Inflammatory macrophage treated with lipopolysaccharide for 1 hour (primary cell): ENCODE measurements at places on chromosomes 12 and 14.

DNA sequence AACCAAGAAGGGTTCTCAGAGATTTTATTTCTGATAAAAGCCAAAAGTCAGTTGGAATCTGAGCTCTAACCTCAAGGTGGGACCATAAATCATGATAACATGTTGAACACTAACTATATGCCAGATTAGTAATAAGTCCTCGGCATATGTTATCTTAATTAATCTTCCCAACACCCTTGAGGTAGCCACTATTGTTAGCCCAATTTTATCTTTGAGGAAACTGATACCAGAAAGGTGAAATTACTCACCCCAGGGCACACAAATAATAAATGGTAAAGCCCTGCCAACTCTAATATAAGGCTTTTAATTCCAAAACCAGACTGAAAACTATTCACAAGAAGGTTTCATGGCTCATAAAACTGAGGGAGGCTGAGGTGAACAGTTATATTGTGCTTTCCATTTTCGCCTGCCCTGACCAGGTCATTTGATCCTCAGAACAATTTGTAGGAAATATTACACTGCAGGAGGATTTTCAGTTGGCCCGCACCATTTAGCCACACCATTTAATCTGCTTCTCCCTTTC, 16.1 kb upstream of the NUAK1 start:
- DNase-seq: no peak

DNA sequence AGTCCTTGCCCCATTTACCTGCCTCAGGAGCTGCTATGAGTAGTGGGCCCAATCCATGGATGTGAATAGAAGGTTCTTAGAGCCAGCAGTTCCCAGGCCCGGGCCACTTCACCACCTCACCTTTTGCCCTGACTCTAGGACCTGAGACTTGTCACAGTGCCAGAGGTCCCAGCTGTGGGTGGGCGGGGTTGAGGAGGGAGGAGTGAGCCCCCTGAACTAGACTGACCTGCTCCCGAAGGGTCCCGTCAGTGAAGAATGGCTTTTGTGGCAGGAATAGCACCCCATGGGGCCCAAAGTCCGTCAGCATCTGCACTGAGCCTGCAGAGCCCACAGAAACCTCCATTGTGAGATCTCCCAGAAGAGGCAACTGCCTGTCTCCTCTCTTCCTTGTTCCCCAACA, 12.9 kb downstream of the ABCD4 start:
- DNase-seq: no peak

DNA sequence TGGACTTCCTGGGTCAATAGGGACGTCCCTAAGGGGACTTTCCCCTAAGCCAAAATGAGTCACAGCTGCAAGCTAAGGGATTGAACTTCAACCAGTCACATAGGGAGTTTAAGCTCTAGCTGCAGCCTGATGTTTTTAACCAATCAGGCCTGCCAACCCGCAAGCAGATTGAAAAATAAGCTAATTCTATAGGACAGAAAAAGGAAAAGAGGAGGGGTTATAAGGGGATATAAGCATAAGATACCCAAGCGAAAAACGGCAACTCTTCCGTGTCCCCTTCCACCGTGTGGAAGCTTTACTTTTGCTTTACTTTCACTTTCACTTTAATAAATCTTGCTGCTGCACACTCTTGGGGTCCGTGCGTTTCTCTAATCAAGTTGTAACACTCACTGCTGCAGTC, 24.4 kb downstream of the ATP23 start:
- no peak for DNase-seq

GRCh38 chr14:24181371-24182077, 7.1 kb downstream of the IPO4 start:
- DNase-seq: no peak

DNA sequence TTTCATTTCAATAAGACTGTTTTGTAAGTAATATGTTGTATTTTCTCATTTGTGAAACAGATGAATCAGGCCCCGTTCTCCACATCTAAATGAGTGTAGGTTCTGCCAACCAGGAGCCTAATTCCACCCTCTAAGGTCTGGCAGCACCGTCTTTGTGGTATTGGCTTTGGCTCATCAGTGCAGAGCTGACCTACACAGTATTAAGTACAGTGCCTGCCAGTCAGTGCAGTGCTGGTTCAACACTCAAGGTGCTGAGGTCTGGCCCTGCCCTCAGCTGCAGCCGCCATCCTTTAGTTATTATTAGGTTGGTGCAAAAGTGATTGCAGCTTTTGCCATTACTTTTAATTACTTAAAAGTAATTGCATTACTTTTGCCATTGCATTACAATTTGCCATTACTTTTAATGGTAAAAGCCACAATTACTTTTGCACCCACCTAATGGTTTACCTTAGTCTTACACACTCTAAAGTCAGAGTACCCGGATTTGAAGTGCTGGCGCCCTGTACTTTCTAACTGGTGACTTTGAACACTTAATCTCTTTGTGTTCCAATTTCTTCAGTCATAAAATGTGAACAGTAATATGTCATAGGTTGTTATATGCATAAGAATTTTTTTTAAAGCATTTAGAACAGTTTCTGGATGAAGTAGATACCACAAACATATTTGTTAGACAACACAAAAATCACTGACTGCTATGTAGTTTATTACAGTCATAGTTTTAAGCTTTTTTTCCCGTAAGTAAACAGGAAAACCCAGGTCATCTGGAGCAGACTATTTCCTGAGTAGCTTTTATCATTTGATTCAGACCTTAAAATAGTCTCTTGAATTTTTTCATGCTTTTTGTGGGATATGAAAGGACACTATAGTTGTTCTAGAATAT, 99.5 kb downstream of the SYNE2 start:
- DNase-seq: no peak

- no peak for DNase-seq
Observed at GRCh38 chr12:13573698-13574321, 377.3 kb downstream of the EMP1 start.

DNA sequence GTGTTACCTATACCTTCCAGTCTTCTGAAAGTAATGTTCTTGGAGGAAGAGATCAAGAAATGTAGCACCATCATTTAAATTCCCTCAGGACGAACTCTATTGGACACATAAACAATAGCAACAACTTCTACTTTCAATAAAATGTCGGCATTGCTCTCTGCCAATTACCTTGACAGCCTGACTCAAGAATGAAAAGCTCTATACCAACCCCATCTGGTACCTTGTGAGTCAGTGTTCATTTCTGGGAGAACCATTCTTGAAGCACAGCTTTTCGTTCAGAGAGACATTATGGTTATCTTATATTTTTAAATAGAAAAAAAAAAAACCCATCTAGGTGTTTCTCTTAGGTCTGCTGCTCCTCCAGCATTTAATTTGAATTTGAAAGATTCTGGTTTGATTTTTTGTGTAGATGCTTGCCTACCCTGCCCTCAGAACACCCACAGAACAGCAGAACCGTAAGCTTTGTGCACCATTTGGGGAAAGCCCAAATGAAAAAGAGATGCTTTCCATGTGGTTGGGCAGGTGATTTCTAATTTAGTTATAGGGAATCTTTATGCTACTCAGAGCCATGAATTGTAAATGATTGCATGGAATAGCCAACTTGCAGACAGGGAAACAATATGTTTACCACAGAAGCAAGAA, 156.0 kb downstream of the SAMD4A start:
- peak; percentile 29 for DNase-seq

- DNase-seq: no peak
Observed at GRCh38 chr12:57434517-57435223, at the start of gene INHBC. TSS of gene INHBC (plus strand) at chr12:57434784. CDS start at chr12:57434887, 103 bp downstream.

GRCh38 chr12:92438641-92439419, 264.0 kb upstream of the PLEKHG7 start:
- DNase-seq: no peak

DNA sequence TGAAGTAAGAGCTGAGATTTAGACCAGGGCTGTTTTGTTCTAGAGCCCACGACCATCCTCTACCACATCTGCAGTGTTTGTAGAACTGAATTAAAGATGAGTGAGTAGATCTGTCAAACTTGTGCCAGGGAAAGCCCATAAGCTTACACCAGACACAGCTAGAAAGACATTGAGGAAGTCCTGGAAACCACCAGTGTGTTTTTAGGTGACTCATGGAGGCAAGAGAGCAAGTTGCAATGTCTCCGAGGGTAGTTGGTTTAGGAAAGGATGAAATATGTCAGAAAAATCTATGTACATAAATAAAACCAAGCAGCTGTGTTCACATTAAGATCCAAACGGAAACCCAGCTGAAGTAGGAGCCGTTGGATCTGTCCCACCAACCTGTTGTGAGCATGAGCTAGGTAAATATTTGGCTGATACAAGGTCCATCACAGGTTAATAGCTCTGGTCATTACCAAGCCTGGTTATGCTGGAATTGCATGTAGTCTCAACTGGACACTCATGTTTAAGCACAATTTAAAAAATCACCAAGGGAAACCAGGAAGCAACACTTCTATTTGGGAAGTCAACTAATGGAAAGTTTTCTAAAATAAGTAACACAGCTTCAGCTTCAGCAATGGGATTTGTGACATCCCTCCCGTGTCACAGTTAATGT, 49.9 kb upstream of the PLEKHG3 start:
- peak; percentile 99 for DNase-seq

DNA sequence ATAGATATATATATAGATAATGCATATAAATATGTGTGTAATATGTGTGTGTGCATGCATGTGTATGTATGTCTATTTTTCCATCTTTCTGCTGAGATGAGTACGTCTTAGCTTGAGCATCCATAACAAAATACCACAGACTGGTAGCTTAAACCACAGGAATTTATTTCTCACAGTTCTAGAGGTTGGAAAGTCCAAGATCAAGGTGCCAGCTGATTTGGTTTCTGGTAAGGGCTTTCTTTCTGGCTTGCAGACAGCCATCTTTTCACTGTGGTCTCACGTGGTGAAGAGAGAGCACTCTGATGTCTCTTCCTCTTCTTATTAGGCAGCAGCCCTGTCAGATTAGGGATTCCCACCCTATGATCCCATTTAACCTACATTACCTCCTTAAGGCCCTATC, 47.3 kb downstream of the ACSM4 start:
- DNase-seq: no peak

GRCh38 chr14:85241022-85241855, 288.7 kb upstream of the FLRT2 start:
- DNase-seq: no peak

GRCh38 chr12:4584281-4584680, 22.3 kb downstream of the DYRK4 start:
- no peak for DNase-seq

GRCh38 chr14:23929136-23929535, 24.4 kb upstream of the DHRS4 start:
- no peak for DNase-seq

DNA sequence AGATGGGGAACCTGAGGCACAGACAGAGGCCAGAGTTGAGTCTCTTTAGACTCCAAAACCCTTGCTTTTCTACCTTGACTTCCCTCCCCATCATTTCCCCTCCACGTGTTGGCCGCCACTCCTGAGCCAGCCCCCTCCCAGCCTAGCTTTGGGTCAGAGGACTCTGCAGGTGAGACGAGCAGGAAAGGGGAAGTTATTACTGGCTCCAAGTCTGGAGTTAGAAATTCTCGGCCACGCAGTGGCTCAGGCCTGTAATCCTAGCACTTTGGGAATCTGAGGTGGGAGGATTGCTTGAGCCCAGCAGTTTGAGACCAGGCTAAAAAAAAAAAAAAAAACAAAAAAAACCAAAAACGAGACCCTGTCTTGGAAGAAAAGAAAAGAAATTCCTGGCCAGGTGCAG, 8.8 kb downstream of the VSX2 start:
- no peak for DNase-seq
